ENCODE measurements at places on chromosomes 16 and 17. TPM values are rescaled to one million over a fixed set of nuclear protein-coding genes. Genes with fewer than 3 reads are reported as not detected.
A peak's percentile ranks its signal among the peaks of the same experiment; 100 is the strongest.

- no peak for DNase-seq
Observed at GRCh38 chr17:67672592-67673335, 45.0 kb upstream of the NOL11 start.

GRCh38 chr17:17377071-17377967, 74.1 kb downstream of the NT5M start:
- no peak for DNase-seq

DNA sequence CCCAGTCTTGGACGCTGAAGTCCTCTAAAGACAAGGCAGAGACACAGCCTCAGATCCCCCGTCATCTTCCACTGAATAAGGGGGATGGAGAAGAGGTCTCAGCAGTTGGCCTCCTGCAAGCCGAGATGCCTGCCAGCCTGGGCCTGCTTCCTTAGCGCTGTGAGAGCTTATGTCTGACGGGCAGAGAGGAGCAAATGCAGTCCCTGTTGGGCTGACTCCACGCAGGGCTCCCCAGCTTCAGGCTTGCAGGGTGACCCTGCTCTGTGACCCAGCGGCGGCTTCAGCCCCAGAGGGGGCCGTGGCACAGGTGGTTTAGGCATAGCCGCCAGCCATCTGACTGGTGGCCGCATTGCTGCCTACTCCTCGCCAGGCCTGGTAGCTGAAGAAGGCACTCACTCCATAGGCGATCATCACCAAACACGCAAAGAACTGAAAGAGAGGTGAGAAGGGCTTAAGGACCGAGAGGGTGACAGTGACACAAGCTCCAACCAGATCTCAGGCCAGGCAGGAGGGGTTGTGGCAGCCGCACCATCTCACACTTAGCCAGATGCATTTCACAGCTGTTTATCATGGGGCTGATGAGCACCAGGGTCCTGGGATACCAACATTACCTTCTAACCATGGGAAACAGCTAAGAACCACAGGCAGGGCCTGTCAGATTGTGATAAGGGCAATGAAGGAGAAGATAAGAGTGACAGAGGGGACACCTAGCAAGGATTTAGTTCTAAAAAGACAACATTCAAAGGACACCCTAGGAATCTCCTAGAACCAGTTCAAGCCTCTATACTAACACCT, 11.7 kb downstream of the ARL2BP start:
- no peak for DNase-seq

Gene HS3ST3B1
- 0.15 TPM for polyA plus RNA-seq

Gene HSF4
- polyA plus RNA-seq, result 22.0 TPM

DNA sequence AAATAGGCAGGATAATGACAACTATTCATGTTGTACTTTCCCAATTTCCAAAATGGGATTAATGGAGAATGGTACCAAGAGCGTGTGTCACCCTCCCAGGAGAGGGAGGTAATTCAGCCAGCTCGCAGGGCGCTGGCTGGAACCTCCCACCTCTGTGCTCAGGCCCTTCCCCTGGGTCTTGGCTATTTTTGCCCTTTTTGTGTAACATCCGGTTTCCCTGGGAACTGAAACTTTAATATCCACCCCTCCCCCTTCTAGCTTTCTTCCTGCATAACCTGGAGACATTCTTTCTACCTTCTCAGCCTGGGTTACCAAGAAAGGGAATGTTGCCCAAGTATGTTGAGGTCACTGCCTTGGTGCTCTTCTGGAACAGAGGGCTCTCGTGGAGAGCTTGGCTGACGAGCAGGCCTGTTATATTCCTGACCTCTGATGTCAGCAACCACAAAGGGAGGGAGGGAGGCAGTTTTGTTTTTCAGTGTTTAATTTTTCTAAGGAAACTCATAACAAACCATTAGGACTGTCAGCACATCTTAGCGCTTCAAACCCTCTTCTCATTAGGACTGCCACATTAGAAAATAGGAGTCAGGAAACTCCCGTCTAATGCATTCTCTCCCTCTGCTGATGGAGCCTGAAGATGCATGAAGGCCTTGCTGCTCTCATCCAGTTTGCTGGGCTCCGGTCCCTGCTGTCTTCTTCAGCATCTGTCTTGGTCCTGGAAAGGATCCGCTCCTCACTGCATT, 25.6 kb downstream of the ITGB3 start:
- DNase-seq, result peak; percentile 24

Gene KRT20
- not detected for polyA plus RNA-seq

Gene C17orf78
- polyA plus RNA-seq, result not detected

- DNase-seq, result peak; percentile 62
Observed at GRCh38 chr17:81869221-81870130, 1.7 kb downstream of the ARHGDIA start.

Gene NRN1L
- not detected for polyA plus RNA-seq

Gene SEBOX
- not detected for polyA plus RNA-seq

Gene NPIPB13
- polyA plus RNA-seq, result 1.00 TPM

DNA sequence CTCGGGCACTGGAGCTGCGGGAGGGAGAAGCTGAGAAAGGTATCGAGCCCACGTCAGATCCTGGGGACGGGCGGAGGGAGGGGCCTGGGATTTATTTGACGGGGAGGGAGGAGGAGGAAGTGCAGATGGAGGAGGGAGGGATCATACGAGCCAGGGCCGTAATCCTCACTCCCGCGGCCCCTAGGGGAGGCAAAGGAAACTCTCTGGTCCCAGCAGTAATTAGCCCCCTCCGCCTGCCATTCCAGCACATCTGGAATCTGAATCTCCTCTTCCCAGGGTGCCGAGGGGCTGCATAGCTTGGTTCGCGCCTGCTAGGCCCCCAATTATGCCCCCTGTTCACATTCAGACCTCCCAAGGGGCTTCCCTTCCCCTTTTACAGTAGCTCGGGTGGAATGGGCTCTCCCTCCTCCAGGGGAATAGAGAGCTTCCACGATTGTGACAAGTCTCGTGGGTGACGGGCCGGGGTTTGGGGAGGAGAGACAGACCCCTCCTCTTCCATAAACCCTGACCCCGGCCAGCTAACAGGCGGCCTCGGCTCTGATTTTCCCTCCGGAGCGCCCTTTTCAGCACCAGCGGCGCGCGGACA, at the start of gene SEZ6L2:
Gene SEZ6L2 (minus strand): TSS at position 35 of the 586 bp plus-strand sequence. CDS start 531 bp downstream, outside the sequence.
- DNase-seq, result peak; percentile 94

DNA sequence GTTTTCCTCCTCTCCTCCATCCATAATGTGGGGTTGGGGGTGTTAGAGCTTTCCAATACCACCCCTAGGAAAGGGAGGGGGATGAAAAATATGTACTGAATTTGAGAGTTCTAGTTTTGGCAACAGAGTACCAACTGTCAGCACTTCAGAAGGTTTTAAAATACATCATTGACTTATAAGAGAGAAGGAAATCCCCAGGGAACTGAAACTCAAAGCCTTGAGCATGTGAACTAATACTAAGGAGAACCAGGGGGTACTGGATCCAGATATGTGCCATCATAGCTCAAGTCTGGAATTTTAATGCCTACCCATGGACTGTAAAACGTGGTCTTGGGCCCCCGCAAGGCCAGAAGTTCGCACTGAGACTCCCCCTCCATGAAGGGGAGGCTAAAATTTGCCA, 15.8 kb downstream of the CACNG5 start:
- DNase-seq, result no peak

- DNase-seq, result no peak
Observed at GRCh38 chr17:31499771-31500554, 108.5 kb downstream of the RAB11FIP4 start.

DNA sequence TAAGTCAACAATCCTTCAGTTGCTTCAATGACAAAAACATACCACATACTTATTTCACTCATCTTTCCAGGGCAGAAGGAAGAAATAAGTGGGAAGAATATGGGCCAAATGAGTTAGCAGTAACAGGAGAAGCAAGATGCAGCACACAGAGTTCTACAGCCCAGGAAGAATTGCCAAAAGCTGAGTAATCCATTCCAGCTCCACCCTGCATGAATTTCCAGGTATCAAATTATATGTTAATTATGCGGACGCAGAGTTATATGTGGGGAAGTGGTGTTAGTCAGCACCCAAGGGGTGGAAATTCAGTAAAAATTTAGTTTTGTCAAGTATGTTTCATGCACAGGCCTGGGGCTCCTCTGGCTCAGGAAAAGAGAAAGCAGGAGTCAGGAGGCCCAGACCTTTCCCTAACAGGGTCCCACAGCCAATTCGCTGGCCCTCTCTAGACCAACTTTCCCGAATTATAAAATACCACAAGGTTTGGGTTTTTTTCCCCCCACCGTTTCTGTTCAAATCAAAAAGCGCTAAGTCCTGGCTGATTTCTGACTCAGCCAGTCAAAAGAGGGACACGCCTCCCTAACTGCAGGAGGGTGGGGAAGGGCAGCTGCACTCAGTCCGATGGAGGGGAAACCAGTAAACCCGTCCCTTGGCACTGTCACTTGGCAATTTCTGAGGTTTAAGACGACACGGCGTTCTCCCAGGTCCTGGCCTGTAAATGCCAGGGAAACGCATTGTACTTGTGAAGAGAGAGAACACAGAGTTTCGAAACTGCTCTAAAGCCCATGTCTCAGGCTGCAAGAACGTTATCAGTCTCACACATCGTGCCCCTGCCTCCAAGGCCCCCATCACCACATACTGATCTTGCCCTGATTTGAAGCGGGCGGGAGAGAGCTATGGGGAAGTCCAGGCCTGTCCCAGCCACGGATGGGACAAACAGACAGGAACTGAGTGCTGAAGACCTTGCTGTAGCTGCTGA, 58.1 kb downstream of the ZFHX3 start:
- peak; percentile 40 for DNase-seq

Gene TM4SF5
- polyA plus RNA-seq, result 1.2 TPM

Gene SLFN14
- polyA plus RNA-seq, result not detected

Gene HS3ST3A1
- polyA plus RNA-seq, result not detected

DNA sequence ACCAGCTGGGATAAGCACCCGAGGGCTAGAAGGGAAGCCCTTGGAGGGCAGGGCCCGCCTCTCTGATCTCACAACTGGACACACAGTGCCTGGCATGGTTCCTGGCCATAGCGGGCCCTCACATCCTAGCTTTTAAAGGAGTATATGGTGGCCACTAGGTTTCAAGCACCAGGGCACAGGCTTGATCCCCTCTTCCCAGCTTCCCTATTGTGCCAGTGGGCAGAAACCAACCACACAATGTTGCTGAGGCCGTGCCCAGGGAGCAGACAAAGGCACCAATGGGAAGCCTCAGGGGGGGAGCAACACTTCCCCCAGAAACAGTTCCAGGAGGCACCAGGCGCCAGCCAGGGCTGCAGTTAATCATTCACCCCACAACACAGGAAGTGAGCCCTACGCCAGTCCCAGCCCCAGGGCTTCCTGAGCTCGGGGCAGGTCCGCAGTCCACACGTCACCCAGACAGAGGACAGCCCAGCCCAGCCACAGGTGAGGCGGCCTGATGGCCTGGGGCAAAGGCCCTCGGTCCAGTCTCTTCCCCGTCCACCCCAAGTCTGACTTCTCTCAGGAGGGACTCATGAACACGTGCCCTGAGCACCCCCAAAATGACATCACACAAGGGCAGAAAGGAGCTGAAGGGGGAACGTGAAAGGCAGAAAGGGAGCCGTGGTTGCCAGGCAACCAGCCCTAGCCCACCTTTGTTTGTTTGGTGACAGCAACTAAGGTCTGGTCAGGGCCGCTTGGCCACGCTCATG, 12.8 kb downstream of the SMIM5 start:
- DNase-seq, result peak; percentile 94

All from A549 (cell line).